GM23248 (cell line): ENCODE measurements at places on chromosomes 12 and 14.

DNA sequence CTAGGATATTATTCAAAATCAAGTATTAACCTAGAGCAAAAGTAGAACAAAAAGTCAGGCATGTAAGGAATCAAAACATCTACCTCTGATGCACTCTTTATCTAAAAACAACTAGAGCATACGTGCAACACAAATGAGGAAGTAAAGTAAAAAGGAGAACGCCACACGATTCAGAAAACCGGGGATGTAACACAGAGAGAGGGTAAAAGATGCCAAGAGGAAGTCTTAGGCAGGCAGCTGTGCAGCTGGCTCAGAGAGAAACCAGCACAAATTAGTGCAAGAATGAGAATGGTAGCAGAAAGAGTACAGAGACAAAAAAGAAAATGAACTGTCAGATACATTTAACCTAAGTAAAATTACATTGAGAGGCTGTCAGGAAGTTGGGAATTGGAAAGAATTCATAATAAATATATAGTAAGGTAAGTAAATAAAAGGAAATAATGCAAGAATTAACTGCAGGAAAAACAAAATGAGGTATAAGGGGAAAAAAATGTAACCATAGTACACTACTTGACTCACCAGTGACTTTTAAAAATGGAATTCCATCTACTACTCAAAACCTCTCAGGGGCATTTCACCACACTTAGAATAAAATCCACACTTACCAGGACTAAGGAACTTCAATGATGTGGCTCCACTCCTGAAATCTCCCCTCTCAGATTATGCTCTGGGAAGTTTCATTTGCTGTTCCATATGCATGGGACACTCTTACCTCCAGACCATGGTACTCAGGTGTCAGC is 17.1 kb downstream of the BCAT1 start:
- DNase-seq, result peak; percentile 60

DNA sequence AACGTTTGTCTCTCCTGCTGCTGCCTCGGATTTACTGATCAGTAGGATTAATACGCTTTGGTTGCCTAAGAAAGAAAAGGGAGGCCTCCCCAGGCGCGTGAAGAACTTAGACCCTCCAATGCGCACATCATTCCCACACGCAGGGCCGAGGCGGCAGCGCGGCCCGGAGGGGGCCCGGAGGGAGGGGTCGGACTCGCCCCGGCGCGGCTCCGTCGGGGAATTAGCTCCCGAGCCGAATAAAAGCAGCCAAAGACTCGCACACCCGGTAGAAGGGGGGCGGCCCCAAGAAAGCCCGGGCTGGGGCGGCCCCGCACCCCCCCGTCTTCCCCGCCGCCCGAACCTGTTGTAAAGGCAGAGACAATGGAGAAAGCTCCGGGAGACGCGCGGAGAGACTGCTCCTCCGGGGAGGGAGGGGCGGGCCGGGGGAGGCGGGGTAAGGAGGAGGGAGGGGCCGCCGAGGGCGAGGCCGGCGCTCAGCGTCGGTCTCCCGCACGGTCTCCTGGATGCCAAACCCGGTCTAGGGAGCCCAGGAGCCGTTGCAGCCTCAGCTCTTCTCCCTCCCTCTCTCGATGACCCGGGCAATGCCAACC is at the start of gene NELL2:
Gene NELL2, minus strand, starts transcription at position 362 of the 590 bp plus-strand sequence. CDS start 446 bp downstream, outside the sequence.
- peak; percentile 41 for DNase-seq

DNA sequence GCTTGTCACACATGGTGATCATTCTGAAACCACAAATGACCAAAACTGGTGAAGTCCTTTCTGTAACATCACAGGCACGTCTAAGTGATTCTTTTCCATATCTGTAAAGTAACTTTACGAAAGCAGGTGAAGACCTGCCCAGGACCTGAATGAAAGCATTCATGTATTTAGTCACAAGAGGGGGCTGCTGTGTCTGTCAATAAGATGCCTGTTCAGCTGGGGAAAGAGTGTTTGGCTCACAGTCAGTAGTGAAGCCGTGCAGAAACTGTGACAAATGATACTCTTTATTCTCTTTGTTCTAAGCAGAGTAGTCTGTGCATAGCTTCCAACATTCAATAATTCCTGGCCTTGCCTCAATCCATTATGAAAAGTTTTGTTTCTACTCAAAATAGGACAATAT is 373.5 kb upstream of the OR4E1 start:
- DNase-seq, result no peak

DNA sequence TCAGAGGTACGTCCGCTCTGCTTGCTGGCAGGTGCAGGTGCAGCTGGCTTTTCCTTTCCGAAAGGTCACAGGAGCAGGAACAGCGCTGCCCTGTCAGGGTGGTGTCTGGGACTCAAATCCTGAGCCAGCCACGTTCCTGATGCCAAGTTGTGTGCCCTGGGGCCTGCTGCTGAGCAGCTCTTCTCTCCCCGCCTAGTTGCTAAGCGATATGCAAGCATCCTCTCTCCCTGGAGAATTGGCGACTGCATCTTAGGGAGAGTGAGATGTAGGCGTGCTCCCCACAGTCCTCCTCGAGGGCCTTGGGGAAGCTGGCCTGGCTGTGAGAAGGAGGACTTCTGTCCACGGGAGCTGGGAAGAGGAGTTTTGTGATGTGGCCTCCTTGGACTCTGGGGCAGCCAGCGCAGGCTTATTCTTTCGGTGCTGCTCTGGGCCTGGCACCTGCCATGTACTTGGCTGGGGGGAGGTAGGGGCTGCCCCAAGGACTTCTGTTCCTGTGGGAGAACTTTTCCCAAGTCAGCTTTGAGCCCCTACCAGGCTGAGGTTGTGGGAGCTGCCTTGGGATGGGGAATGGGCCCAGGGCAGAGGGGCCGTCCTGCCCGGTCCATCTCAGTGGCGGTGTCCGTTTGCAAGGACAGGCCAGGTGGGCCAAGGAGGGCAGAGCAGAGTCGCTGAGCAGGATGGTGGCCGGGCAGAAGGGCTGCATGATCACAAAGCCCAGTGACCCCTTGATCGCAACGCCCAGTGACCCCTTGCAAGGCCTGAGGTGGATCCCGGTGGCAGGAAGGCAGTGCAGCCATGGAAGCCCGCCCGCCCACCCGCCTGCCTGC is 183.5 kb downstream of the ADGRD1 start:
- DNase-seq, result no peak

- no peak for DNase-seq
Measured at GRCh38 chr14:105862581-105863239, 336.3 kb downstream of the TMEM121 start.

DNA sequence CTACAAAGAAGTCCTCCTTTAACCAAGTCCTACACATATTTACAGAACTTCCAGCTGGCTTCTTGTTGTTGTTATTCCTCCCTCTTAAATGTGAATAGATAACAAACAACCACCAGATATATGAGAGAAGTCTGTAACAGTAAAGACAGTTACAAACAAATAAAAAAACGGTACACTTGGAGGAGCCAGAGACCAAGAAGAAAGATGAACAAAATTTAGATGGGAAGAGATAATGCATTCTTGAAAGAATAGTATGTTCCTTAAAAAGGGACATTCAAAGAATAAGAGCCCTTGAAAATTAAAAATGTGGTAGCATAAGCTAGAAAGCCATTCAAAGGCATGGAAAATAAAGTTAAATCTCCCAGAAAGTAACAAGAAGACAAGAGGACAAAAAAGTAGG is 25.9 kb downstream of the SLCO1A2 start:
- DNase-seq, result no peak

DNA sequence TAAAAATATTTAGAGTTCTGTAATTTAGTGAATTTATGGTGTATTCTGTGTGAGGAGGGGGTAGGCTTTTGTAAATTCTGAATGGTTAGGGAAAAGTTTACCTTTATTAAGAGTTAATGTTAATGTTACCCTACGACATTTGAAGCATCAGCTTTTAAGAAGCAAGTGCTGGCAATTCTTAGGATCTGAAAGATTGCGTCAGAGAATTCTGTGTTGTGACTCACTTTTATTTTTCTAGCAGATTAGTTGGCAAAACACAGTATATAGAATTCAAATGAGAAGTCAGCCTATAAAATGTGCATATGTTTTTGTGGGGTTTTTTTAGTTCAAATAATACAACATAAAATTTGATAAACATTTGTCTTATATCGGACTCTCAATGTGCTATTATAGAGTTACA is 97.6 kb downstream of the RAD52 start:
- peak; percentile 90 for DNase-seq

DNA sequence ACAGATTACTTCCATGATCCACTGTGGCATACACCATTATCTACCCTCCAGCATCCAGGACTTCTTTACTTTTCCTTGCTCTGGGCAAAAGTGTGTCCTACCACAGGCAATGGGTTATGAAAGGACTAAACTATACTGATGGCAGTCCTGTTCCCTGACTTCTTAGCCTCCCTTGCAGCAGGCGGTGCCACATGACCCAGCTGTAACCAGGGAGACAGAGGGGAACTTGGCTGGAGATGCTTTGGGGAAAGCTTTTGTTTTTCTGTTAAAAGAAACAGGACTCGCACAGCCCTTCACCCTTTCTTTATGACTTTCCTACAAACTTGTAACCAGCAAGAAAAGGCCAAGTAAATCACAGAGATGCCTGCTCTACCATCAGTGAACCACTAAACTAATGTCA is 394.4 kb downstream of the PCNX1 start:
- no peak for DNase-seq

DNA sequence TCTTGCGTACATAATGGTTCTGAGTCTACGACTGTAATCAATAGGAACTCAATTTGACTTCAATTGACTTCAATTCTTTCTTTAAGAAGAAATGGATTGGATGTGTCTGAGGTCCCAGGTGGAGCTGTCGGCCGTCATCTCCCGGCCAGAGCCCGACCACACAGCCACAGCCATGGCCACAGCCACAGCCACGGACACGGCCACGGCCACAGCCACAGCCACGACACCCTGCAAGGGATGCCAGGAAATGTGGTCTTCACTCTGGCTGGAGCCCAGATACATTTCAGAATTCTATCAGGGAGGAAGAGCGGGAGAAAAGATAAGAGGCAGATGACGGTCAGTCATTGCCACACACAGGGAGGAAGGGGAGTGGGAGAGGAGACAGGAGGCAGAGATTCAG is 58.9 kb downstream of the GALNT9 start:
- no peak for DNase-seq

- DNase-seq, result peak; percentile 40
Measured at GRCh38 chr14:24605435-24606190, 3.9 kb downstream of the GZMH start.

DNA sequence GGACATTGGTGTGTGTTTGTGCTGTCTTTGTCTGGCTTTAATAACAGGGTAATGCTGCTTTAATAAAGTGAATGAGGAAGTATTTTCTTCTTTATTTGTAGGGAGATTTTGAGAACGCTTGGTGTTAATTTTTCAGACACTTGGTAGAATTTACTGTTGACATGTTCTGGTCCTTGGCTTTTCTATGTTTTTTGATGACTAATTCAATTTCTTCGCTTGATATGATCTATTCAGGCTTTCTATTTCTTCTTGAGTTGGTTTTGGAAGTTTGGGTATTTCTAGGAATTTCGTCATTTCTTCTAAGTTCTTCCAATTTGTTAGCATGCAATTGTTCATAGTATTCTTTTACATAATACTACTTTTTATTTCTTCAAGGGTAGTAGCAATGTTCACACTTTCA is 167.8 kb downstream of the TTC6 start:
- no peak for DNase-seq

DNA sequence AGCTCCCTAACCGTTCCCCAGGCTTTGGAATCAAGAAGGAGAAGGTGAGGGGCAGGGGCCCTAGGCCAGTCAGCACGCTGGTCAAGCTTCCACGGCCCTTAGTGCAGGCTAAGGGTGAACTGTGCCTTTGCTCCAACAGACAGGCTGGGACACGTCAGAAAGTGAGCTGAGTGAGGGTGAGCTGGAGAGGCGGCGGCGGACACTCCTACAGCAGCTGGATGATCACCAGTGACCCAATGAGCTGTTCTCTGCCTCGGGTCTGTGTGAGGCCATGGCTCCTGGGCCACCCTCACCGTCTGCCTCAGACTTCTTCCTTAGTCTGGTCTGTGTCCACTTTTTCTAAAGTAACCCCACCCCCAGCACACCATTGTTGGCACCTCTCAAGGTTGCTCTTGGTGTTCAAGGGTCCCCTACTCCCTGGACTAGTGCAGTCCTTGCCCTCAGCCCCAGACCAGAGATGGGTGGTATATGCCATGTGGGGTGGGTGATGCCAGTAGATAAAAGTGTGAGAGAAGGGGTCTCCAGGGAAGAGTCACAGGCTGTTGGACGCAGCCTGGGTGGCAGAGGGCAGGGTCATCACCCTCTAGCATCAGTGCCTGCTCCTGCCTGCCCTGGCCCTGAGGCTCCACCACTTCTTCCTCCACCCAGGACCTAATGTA is 20.7 kb downstream of the PRPF40B start:
- no peak for DNase-seq

DNA sequence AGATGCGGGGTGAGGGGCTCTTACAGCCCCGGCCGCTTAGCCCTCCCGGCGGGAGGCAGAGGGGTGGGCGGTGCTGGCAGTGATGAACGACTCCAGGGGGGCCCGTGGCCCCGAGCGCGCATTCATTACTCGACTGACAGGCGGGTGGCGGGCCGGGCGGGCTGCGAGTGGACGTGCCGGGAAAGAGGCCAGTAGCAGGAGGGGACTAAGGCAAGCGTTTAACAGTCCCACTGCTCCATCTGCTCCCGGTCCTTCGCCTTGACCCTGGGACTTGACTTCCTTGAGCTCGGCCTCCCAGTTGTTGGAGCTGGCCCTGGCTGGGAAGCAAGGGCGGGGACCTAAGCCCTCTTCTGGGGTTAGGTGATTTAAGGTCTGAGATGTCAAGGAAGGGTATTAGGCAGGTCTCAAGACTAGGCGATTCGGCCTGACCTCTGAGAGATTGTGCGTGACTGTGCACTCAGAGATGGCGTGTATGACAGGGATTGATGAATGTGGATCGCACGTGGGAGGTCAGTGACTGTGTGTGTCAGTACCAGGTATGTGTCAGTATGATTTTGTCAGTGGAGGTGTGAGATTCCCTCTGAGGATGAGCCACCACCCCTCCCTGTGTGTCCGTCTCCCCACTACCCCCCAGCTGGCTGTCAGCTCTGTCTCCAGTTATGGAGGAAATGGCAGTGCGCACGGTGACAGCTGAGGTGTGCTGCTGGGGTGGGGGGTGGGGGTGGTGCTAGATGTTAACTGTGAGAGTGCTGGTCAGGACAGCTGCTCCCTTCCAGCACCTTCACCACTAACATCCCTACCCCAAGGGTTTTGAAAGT is 3.6 kb upstream of the DNAJC22 start:
- peak; percentile 33 for DNase-seq
